ENCODE measurements at places on chromosomes 13 and 19.

GRCh38 chr19:18737954-18738351 lies 53.2 kb downstream of the COMP start:
- DNase-seq: no peak

DNA sequence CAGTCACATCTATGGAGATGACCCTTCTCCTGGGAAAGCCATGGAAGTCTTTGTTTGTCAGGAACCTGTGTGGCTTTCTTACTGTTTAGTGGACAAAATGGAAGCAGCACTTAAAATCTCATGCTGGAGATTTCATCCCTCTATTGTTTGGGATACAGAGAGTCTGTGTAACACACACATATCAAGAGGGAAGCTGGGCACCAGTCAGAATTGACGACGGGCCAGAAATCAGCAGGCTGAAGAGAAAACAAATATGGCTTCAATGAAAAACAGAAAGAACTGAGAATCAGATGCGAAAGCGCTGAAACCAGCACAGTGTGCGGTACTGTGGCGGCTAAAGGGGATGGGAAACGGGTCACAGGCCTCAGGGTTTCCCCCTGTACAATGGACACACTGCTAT lies 72.2 kb upstream of the WASF3 start:
- DNase-seq: no peak

DNA sequence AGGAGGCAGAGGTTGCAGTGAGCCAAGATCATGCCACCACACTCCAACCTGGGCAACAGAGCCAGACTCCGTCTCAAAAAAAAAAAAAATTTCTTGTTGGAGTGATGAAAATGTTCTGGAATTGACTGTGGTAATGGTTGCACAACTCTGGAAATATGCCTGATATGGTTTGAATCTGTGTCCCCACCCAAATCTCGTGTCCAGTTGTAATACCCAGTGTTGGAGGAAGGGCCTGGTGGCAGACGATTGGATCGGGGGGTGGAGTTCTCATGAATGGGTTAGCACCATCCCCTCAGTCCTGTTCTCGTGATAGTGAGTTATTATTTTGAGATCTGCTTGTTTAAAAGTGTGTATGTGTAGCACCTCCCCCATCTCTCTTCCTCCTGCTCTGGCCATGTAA lies 41.1 kb upstream of the MAP3K10 start:
- DNase-seq: no peak

- no peak for DNase-seq
Measured at GRCh38 chr19:42051166-42052115, 18.6 kb downstream of the GRIK5 start.

DNA sequence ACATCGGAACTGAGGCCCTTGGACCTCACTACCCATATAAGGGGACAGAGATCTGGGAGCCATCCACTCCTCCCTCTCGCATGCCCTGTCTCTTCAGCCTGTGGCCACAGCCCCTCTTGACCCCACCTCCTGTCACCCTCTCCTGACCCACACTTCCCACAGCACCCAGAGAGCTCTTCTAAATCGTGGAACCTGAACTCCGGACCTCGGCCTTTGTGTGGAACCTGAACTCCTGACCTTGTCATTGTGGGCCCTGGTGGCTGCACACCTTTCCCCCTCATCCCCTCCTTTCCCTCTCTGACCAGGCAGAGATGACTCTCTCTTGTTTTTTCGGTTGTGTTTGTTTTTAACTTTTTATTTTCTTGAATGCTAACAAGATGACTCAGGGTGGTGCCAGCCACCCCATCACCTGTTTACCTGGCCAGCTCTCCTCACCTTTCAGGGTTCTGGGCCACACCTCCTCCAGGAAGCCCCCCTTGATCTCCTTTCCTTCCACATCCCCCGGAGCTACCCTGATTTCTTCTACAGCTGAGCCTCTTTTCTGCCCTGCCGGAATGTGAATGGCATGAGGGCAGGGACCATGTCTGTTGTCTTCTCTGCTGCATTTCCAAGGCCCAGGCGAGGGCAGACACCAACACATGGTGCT lies 5.1 kb downstream of the MRPL4 start:
- DNase-seq: no peak

DNA sequence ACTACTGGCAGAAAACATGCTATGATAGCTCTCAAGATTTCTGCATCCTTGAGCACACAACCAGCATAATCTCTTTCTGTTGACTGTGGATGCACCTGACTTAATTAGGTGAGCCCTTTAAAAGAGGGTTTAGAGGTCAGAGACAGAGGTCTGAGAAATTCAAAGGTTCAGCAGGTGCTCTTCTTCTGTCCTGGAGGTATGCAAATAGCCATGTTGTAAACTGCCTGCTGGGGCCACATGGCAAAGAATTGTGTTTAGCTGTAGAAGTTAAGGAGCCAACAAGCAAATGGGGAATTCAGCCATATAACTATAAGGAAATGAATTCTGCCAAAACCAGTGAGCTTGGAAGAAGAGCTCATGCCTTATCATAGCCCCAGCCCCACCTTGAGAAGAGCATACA lies 11.6 kb upstream of the DCLK1 start:
- DNase-seq: no peak

DNA sequence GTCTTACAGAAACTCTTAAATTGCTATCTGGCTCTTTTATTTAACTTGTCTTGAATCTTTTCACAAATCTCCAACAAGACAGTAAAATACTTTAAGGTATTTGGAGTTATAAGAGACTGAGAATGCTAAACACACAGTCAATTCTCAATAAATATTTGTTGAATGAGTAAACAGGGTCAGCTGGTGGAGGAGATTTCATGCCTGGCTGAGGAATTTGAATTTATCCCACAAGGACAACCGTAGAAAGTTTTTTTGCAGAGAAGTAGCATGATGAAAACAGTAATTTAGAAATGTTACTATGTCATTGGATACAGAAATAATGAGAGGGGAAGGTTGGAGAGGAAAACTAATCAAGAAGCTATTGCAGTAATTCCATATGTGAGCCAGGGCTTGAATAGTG lies 1223.7 kb downstream of the PCDH17 start:
- DNase-seq: no peak

GRCh38 chr19:50365434-50366306 lies at the start of gene NAPSA:
Gene NAPSA, minus strand, starts transcription at chr19:50365639. Its CDS starts 18 bp downstream, at chr19:50365621.
- DNase-seq: no peak

- no peak for DNase-seq
Measured at GRCh38 chr13:53638040-53638439, 609.4 kb downstream of the OLFM4 start.

DNA sequence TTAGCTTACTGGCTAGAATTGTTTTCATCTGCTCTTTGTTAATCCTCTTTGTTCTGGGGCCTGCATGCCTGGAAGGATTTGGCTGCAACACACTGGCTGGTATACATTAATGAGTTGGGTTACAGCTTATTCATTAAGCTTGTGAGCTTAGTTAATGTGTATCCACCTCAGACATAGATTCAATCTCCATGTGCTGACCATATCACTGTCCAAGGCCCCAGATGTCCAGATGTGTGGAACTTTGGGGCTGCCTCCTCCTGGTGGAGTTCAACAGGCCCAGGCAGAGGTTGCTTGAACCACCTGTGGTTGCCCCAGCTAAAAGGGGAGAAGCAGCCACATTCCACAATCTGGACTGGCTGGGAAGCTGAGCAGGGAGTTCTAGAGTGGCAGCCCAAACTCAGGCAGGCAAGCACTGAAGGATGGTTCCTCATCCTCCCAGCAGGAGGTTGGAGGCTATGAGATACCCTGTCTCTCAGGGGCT lies 5.4 kb downstream of the DIAPH3 start:
- no peak for DNase-seq

- DNase-seq: no peak
Measured at GRCh38 chr13:60274655-60275054, 110.9 kb upstream of the DIAPH3 start.

GRCh38 chr13:23609414-23609760 lies 39.2 kb downstream of the TNFRSF19 start:
- DNase-seq: no peak

GRCh38 chr13:71871844-71872243 lies 4.8 kb upstream of the DACH1 start:
- DNase-seq: no peak

DNA sequence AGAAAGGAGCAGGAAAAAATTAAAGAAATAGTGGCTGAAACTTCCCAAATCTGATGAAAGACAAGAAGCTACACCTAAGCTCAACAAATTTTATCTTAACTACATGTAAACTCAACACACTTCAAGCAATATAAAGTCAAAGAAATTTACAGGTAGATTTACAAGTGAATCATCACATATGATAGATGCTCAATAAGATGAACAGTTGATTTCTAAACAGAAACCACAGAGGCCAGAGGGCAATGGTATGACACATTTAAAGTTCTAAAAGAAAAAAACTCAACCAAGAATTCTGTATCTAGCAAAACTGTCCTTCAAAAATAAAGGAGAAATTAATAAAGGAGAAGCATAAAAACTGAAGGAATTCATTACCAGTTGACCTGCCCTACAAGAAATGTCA lies 39.3 kb upstream of the ZNF780A start:
- no peak for DNase-seq

- no peak for DNase-seq
Measured at GRCh38 chr19:55376241-55376933, at the start of gene TMEM190. Gene TMEM190, plus strand, starts transcription at chr19:55376826. Its CDS starts 28 bp downstream, at chr19:55376854.

GRCh38 chr13:92838786-92839185 lies 387.8 kb upstream of the GPC6 start:
- DNase-seq: no peak

- DNase-seq: no peak
Measured at GRCh38 chr13:71290963-71291841, 575.8 kb downstream of the DACH1 start.

DNA sequence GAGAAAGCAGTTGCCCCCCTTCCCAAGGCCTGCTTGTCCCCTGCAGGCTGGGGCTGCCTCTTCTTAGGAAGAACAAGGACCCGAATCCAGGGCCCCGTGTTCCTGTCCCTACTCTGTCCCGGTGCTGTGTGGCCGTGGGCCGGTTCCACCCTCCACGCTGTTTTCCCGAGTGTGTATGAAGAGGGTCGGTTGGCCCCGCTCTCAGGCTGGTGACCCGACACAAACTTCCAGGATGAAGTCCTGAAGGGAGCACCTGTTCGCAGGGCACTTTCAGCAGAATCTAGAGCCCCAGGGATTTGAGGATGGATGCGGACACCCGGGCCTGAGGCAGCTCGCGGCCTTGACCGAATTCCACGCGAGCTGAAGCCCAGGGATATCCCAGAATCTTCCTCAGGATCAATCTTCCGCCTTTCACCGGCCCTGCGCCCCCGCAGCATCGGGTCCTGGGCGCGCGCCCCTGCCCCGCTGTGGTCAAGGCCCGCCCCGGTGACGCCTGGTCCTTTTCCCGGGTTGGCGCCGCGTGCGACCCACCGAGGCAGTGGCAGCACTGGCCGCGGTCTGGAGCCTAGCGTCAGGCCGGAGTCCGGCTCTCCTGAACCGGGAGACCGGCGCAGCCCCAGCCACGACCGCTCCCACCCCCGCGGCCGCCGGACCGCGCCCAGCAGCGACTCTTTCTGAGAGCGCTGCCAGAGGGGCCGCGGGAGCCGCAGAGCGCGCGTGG lies 528 bp upstream of the CHST8 start:
- no peak for DNase-seq

GRCh38 chr13:41674246-41674645 lies 216.9 kb downstream of the RGCC start:
- DNase-seq: no peak

- no peak for DNase-seq
Measured at GRCh38 chr19:1136621-1137317, 33.0 kb downstream of the GPX4 start.

DNA sequence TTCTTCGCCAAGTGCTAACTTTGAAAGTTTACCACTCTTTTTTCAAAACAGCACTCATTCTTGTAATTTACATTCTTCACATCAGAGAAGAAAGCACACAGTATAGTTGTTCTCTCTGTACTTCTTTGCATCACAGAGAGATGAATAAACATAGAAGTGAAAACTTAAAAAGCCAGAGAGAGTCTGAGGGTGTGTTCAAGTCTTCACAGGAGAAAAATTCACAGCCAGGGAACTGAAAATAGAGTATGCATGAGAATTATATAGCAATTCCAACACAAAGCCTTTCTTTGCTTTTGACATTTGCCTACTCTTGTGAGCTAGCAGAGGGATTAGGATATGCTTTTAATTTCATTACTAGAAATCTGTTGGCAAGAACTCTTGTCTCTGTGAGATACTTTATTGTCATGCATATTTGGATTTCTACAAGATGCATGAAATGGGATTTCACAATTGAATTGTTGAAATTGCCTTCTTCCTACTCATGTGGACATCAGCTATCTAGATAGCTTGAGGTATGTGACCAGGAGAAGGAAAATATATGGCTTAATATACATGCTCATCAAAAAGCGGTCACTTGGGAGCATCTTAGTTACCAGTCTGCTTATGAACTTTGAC lies 166.1 kb downstream of the SLC7A1 start:
- no peak for DNase-seq

GRCh38 chr13:108077284-108077683 lies 138.1 kb downstream of the LIG4 start:
- no peak for DNase-seq
